ENCODE measurements at places on chromosomes 5 and 9.

DNA sequence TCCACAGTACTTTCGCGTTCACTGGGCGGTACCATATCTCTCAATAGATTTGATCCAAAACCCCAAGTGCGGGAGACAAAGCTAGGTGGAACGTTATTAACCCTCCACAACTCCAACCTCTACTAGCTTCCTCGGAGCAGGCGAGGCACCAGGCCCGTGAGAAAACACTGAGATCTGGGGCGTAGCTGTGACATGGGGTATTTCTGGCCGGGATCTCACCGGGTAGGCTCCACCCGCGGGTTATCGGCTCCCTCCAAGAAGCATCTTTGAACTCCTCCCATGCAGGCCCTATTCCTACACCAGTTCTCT lies 350 bp upstream of the SLC25A46 start:
- DNase-seq, result no peak

DNA sequence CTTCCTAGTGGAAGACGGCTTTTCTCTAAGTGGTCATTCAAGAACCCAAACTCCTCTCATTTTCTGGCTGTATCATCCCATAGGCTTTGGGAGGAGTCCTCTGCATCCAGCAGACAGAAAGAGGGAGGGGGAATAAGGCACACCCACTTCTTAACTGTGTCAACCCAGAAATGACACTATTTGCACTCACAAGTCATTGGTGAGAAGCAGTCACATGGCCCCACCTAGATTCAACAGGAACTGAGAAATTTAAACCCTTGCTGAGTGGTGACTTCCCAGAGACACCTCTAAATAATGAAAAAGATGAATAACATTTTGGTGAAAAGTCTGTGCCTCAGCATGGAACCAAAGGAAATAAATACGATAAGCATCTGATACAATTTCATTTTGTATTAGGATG lies 120.0 kb downstream of the MCTP1 start:
- DNase-seq, result no peak

DNA sequence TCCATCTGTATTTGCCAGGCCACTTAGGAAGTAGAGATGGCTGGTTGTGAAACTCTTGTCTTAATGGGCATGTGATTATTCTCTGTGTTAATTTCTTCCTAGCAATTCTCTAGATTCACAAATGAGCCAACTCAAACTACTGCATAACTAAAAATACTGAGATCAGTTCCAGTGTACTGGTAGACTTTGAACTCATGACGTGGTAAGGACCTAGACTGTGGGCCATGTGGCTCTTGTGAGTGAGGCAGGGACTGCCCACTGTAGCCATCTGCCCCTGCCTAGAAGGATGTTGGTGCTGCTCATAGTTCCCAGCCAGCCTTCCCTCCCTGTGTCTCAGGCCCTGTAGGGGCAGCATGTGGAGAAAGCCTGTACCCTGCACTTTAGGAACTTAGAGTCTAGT lies 47.4 kb downstream of the CYSTM1 start:
- no peak for DNase-seq

DNA sequence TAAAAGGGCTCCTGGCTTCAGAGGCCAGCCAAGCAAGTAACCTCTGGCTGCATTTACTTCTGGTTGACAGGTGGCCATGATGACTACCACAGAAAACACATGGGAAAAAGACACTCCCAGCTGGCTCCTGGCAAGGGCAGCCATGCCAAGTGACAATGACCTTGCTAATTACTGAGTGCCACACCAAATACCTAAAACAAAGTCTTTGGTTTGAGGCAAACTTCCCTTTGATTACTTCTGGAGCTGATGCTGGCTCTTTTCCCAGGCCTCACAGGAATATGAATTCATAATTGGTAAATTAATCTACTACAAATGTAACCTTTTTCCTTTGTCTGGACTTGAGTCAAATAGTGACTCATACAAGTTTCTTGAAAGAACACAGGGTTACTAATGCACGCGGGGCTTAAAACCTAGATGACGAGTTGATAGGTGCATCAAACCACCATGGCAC lies 61.0 kb downstream of the LPAR1 start:
- no peak for DNase-seq

- no peak for DNase-seq
These were observed 57.2 kb downstream of the OLFM1 start for GRCh38 chr9:135144581-135145170.

GRCh38 chr5:134642931-134643530 lies 5.6 kb upstream of the SEC24A start:
- DNase-seq, result no peak

- DNase-seq, result peak; percentile 39
These were observed 1.7 kb downstream of the CAMSAP1 start for GRCh38 chr9:135905380-135906258.

DNA sequence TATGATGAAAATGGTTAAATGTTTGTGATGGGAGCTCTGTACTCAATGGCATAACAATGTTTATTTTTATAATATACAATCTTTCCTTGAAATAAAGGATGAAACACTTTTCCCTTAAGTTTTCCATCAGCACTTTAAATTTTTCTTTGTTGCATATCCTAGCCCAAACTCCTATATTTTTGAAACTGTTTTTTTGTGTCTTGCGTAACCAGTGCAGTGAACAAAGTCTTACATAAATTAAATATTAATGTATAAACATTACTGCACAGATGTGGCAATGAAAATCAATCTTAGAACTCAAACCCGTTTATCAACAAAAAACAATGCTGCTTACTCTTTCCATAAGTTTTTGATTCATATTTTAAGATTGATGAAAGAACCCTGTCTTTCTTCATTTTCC lies 34.1 kb upstream of the IL31RA start:
- no peak for DNase-seq

DNA sequence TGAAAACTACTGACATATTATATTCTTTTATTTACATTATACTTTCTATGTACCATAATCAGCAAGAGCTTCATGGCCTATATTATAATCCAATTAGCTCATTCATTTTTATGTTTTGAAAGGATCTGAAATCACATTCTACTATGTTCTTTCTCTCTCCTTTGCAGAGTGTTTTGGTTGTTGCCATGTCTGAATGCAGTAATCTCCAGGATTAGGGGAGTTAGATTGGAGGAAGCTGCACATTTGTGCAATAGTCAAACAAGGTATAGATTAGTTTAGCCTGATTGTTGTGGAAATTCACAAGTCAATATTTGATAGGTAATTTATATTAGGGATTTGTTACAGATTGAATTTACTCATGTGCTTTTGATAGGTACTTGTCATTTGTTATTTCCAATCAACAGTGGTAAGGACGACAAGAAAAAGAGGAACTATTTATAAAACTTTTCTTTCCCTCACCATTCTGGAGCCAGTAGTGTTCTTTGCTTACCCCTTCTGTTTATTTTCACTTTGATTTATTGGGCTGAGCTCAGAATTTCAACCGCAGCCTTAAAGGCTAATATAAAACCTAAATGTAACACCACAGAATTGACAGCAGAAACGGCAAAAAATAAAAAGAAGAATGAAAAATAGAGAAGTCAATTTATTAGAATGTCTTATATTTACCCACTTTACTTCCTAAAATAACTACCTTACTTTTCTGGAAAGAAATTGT lies 597.0 kb downstream of the CHSY3 start:
- DNase-seq, result no peak

- no peak for DNase-seq
These were observed 49.9 kb downstream of the FGF18 start for GRCh38 chr5:171469326-171469725.

All from hematopoietic multipotent progenitor cell treated with erythropoietin and hydrocortisone succinate and interleukin-3 and kit ligand, for 15 days (in vitro differentiated cells).